ENCODE measurements at places on chromosomes 12 and 14.

GRCh38 chr12:104197264-104197663 is 18.3 kb upstream of the TXNRD1 start:
- no peak for DNase-seq

GRCh38 chr14:99037777-99038430 is 234.1 kb downstream of the BCL11B start:
- DNase-seq = no peak

DNA sequence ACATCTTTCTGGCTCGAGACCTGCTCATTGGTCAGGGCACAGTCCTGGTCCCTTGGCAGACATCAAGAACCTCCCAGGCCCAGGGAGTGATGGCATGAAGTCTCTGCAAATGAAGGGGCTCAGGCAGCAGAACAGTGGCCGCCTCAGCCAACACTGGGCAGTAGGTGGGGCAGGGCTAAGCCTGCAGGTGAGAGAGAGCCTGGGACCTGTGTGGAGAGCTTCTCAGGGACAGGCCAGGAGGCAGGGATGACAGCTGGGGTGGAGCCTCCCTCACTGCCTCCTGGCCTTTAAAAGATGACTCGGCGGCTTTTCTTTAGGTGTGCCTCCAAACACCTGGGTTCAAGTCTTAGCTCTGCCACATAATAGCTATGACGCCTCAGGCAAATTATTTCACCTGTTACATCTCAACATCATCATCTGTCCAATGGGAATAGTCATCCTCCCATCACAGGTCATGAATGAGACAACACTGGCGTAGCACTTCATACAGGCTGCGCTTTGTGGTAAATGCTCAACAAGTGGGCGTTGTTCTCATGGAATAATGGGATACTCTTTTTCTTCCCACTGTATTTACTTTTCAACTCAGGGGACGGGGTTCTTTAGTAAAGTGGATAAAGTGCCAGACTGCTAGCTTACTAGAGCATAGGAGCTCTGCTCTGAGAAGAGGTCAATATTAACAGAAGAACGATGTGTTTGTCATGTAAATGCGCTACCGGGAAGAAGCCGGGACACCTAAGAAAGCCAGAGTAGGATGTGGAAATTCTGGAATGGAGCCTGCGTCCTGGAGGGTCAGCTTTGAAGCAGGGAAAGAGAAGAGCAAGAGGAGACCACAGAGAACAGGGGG is 277.4 kb downstream of the FOXN3 start:
- no peak for DNase-seq

GRCh38 chr12:85695097-85695715 is 141.0 kb downstream of the RASSF9 start:
- DNase-seq = no peak

- no peak for DNase-seq
Measured at GRCh38 chr14:22555384-22556011, 33.5 kb downstream of the DAD1 start.

- DNase-seq = peak; percentile 21
Measured at GRCh38 chr12:15165012-15165659, 56.1 kb downstream of the RERG start.

DNA sequence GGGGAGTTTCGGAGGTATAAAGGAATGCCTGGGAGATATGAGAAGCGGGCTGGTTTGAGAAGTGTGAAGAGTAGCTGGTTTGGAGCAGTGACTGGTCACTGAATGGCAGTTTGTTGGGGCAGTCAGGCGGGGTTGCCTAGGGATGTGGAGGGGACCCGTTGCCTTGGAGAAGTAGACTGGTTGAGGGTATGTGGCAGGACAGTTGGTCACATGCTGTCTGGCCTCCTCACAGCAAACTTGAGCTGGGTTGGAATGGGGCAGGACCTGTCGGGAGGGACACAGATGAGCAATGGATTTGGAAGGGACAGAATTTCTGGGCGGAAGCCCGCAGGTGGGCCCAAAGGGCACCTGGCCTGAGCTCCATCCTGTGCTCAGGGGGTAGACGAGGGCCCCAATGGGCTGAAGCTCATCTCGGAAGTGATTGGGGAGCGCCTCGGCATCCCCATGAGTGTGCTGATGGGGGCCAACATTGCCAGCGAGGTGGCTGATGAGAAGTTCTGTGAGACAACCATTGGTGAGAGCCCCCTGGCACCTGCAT is 2.2 kb downstream of the GPD1 start:
- DNase-seq = no peak

DNA sequence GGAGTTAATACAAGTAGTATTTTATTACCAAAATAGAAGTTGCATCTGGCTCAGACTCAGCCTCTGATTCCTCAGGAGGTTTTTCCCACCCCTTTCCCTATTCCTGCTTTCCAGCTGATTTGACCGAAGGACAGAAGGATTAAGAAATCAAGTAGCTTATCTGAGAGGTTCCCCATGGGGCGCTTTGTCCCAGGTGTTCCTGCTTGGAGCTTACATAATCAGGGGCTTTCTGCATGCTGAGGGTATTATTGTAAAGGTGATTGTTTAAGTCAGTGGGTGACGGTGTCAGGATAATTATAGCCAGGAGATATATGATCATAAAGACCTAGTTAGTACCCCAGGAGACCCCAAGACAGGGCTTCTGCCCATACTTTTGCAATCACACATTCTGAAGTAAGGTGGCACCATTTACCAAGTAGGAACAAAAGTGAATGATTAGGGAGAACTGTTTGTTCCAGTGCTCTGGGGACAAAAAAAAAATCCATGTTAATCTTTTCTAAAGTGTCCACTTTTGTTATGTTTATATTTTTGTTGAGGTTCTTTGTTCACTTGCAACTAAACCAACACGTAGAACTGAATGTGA is 921.3 kb downstream of the NRXN3 start:
- peak; percentile 45 for DNase-seq

GRCh38 chr14:63650256-63650952 is 8.7 kb upstream of the WDR89 start:
- no peak for DNase-seq

- DNase-seq = no peak
Measured at GRCh38 chr12:21773263-21773741, 1.2 kb downstream of the KCNJ8 start.

DNA sequence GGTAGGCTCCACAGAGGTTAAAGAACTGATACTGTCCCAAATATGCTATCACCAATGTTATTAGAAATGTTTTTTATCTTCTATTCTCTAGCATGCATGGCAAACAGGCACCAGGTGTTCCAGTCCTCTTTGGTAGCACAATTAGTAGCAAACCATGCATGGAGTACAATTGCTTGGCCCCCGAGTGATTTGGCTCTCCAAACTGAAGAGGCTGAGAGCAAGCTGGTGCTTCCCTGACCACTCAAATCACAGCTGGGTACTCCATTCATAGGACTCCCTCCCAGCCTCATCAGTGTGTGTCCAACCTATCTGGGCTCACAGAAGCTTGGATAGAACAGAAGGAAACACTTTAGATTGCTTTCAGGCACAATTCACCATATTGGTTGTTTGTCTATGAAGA is 93.4 kb downstream of the DIO2 start:
- no peak for DNase-seq

- DNase-seq = no peak
Measured at GRCh38 chr12:12207746-12208145, 59.1 kb downstream of the LRP6 start.

- no peak for DNase-seq
Measured at GRCh38 chr12:127162307-127162706, 1104.7 kb upstream of the TMEM132C start.

DNA sequence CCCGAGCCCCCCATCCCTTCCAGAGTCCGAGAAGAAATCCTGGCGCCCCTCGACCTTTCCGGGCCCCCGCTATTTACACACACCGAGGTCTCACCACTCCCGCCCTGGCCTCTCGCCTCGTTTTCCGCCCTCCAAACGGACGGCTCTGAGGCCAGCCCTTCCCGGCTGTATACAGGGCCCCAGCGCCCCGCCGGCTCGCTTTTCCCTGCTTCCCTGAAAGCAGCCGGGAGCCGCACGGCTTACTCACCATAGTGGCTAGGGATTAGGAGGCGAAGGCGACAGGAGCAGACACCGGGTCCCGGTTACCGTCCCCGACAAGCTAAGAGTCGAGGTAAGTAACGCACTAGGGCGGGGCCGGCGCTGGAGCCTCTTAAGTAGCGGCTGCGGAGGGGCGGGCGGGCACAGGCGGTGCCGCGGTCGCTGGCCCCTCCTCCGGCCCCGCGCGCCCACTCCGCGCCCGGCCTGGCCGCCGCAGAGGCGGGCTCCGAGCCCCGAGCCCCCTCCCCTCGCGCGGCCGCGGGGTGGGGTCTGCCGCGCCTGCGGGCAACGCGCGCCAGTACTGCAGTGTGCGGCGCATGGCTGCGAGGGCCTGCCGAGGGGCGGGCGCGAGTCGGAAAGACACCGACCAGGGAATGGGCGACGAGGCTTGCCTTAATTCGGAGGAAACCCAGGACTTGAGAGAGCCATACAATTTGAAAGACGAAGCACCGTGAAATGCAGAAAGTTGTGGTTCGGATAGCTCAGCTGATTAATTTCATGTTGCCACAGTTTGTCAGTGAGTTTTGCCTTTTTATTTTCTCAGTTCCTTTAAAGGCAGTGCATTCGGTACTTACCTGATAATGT is at the start of gene TUBA1B:
TUBA1B (minus strand) TSS at position 345 of the 843 bp plus-strand sequence; CDS start at position 250, 95 bp downstream.
- peak; percentile 87 for DNase-seq

GRCh38 chr12:124605883-124606774 is 38.7 kb upstream of the NCOR2 start:
- DNase-seq = no peak

DNA sequence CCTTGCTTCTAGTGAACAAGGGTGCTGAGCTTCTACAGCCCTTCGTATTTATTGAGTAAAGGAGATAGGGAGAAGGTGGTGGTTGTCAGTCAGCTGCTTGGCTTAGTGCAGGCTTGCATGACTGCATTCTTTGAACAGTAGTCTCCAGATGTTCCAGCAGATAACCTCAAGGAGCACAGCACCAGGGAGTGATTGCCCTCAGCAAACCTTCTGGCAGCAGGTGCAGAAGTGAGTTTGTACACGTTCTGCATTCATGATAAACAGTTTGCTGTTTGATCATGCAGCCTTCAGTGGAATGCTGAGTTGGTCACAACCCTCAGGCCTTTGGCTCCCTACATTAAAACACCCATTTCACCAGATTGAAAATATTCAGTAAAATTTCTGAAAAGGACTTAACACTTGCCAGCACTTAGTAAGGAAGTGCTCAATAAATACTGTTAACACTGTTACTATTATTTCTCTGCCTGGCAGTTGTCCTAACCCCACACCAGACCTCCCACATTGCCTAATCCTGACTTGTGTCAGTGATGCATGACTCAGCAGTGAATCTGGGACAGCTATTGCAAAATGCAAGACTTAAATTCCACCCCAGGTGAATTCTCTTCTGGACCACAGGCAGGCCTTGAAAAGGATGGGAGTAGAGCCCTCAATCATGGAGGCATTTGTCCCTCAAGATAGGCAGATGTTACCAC is 18.9 kb upstream of the CARMIL3 start:
- no peak for DNase-seq

DNA sequence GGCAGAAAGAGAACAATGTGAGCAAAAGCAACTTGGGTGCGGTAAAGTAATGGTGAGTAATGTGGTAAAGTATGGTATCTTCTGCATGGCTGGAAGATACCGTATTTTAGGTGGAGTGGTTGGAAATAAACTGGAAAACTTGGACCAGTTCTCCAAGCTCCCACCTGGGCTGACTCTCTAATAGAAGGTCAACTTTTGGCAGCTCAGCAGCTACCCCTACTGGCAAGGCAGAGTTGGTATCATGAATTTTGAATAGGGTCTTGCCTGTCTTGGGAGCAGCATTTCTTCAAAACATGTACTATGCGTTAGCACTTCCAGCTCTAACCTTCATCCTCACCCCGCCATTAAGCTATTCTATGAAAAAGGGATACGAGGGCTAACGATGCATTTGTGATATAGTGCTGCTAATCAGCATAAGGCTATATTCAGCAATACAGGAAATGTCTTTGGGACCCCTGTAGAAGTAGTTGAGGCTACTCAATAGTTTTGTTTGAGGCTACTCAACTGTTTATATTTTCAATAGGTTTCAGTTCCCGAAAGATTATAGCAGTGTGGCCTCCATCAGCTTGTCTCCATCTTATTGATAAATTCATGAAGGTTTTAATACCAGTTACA is 276.3 kb upstream of the FAR2 start:
- peak; percentile 68 for DNase-seq

GRCh38 chr12:79886917-79887519 is 47.9 kb downstream of the PPP1R12A start:
- no peak for DNase-seq

- no peak for DNase-seq
Measured at GRCh38 chr12:209851-210250, 4.1 kb downstream of the SLC6A12 start.

GRCh38 chr14:20680363-20680762 is 4.0 kb upstream of the RNASE4 start:
- no peak for DNase-seq

DNA sequence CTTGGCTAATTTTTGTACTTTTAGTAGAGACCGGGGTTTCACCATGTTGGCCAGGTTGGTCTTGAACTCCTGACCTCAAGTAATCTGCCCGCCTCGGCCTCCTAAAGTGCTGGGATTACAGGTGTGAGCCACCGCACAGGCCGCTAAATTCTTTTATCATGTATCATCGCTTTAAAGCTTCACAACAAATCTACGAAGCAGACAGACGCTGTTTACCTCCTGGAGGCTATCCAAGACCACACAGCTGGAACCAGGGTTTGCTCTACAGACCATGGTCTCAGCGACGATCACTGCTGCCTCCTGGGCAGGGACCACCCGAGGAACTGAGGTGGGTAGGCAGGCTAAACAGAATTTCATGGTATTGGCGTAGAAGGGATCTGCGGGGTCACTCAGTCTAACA is 27.2 kb downstream of the KRT80 start:
- DNase-seq = peak; percentile 9

DNA sequence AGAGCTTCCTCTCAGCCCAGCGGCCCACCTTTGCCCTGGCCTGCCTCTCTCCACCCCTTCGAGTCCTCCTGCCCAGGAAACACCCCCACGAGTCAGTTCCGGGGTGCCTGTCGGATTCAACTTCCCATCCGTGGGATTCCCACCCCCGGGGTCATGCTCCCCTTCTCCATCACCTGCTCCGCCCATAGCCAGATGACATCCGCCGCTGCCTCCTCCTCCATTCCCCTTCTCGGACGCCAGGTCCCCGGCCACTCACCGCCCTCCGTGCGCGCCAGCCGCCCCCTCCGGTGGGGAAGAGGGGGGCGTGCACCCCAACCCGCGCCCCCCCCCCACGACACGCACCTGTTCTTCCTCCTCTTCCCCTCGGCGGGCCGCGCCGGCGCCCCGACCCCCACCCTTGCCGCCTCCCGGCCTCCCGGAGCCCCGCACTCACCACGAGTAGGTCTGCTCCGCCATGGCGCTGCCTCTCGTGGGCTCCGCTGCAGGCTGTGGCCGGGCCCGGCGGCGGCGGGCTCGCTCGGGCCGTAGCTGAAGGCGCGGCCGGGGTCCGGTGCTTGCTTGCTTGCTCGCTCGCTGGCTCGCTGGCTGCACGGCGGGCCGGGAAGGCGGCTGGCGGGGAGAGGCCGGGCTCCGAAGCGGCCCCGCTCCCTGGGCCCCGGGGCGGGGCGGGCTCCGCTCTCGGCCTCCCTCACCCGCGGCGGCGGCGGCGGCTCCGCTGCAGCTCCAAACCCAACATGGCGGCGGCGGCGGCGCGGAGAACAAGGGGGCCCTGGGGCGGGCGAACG is 554 bp downstream of the SPPL3 start:
- no peak for DNase-seq

All from NCI-H446 (cell line).